ENCODE measurements at places on chromosomes 5 and 9.

DNA sequence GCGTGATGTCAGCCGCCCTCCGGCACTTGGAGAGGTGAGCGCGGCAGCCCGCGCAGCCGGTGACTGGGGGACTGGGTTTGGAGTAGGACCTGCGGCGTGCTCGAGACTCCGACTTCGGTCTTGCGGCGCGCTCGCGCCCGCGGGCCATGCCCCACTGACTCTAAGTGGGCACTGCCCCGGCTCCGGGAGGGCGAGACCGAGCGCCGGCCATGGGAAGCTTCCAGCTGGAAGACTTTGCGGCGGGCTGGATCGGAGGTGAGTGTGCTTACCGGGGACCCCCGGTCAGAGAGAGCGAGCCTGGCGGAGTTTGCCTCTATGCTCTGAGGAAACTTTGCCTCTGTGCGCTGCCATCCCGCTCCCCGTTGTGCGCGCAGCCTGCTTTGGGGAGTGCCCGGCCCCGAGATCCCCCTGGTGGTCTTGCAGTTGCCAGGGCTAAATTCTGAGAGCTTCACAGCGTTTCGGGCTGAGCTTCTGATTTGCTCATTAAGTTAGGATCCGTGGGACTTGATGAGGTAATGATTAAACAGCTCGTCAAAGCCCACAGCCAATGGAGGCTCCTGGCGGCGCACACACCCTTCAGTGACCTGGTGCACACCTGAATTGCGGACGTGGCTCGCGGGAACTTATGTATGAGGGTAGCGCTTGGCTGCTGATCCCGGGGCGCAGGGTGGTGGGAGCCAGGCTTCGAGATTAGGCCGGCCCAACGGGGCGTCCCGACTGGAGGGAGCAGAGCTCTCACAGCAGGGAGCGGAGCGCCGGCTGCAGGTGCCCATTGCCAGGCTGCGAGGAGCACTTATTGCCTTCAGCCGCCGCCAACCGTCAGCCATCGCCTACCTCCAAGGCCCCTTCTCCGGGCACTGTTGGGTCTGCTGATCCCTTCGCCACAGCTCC, at the start of gene SLC25A48:
TSS of gene SLC25A48 (plus strand) at position 25 of the 891 bp plus-strand sequence. CDS start at position 210, 185 bp downstream.
- no peak for DNase-seq

GRCh38 chr5:145917288-145917687, 19.1 kb upstream of the SH3RF2 start:
- DNase-seq = no peak

DNA sequence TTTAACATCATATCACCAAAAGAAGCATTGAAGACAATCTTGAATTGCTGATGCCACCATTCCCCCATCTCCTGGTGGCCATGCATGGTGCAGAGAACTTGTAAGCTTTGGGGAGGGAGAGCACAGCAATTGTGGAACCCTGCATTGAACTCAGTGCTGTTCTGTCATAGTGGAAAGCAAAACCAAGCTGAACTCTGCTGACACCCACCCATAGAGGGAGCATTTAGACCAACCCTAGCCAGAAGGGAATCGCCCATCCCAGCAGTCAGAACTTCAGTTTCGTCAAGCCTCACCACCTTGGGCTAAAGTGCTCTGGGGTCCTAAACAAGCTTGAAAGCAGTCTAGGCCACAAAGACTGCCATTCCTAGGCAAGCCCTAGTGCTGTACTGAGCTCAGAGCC, 37.4 kb upstream of the RUSC2 start:
- DNase-seq = peak; percentile 5

GRCh38 chr5:57805732-57806131, 323.1 kb upstream of the ACTBL2 start:
- no peak for DNase-seq

GRCh38 chr5:72472031-72472430, 35.2 kb downstream of the ZNF366 start:
- no peak for DNase-seq

All from mesenchymal stem cell (in vitro differentiated cells and primary cell).